NCI-H2081 treated with DMSO at 0.1 percent for 48 hours (cell line): ENCODE measurements at places on chromosomes 1 and 21.

DNA sequence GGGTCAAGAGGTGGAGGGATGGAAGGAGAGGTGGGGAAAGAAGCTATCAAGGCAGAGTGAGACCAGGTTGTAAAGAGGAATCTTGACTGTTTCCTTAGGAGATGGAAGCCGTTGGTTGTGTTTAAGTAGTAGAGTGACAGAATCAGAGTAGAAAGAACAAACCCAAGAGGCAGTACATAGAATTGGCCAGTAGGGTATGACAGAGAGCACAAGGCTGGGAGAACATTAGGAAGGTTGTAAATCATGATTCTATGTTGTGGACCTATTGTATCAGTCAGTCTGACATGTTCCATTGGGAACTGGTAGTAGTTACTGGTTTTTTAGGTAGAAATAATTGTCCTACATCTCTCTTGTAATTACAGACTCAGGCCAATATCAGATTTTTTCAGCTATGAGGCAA lies 486.9 kb upstream of the USP24 start:
- no peak for DNase-seq

- DNase-seq = no peak
Observed at GRCh38 chr1:22729912-22730311, 19.3 kb downstream of the EPHB2 start.

DNA sequence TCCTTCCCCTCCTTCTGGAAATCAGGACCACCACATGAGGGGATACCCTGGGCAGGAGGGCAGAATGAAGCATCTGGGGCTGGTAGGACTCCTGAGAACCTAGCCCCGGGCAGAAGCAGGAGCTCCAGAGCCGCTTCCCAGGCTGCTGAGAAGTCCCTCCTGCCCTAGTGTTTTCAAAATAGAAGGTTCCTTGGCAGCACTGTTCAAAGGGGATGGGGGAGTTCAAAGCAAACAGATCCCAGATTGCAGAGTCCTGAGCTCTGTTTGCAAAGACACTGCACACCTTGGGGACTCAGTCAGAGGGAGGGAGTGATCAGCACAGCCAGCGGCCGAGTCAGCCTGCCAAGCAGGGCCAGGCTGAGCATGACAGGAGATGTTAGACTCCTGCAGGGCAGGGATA lies 177.8 kb downstream of the PTPRU start:
- no peak for DNase-seq

GRCh38 chr21:29124645-29125044 lies 5.8 kb upstream of the MAP3K7CL start:
- no peak for DNase-seq

- no peak for DNase-seq
Observed at GRCh38 chr1:47491341-47491753, 53.5 kb downstream of the FOXD2 start.

DNA sequence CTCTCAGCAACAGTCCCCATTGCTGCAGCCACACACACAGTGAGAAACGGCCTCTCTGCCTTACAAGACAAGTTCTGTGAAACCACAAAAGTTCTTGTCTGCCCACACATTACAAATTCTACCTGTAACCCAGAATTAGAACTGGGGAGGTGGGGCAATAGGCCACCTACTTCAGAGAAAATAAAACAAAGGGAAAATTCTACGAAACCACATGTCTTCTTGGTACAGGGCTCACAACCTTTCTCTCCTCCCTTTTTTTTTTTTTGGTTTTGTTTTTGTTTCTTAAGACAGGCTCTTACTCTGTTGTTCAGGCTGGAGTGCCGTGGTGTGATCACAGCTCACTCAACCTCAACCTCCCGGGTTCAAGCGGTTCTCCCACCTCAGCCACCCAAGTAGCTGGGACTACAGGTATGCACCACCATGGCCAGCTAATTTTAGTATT lies 30.2 kb downstream of the LPAR3 start:
- DNase-seq = no peak

GRCh38 chr1:89905395-89906058 lies 84.7 kb downstream of the LRRC8D start:
- DNase-seq = no peak

- no peak for DNase-seq
Observed at GRCh38 chr1:45586769-45587168, 2.9 kb downstream of the NASP start.

DNA sequence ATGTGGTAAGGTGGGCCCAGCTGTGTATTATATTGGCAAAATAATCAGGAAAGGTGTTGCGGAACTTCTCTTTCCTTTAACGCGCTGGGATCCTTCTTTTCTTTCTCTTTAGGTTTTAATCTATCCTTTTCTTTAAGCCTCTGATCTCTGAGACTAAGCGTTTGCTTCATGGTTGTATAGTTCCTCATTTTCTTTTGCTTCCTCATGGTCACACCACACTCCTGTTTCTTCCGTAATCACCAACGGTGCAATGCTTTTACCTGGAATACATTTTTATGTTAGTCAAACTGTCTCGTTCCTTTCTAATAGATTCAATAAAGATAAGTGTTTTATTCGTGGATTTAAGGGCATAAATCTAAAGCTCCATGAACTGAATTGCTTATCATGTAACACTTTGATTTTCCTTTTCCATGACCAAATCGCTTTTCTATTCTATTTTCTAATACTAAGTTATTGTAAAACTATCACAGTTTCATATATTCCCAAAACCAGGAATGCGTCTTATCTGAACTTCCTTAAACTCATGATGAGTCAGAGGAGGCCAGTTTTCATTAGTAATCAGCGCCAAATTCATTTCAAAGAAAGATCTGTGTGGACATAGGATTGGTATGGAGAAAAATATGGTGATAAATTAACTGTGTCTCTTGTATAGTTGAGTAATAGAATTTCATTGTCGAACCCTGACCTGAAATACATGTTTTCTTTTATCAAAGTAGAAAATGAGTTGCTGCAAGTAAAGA lies 12.2 kb downstream of the SDCCAG8 start:
- no peak for DNase-seq

DNA sequence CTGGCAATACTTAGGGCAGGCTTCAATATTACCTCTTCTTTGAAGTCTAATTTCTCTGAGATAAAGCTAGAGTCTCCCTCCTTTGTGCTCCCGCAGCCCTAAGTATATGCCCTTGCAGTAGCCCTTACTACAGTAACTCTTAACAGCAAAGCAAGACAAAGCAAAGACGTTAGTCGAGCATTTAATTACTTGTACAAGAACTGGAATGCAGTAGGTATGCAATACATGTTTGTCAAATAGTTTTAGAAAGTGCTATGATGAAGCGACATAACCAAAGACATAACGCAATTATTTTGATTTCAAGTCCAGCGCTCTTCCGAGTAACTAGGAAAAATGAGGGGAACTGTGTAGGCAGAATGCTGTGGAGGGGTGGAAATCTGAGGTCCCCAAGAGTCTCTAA lies 1.6 kb downstream of the P3H1 start:
- no peak for DNase-seq

GRCh38 chr1:4019147-4019521 lies 119.1 kb upstream of the C1orf174 start:
- no peak for DNase-seq

- DNase-seq = no peak
Observed at GRCh38 chr1:11176081-11176706, 13.0 kb upstream of the ANGPTL7 start.

- no peak for DNase-seq
Observed at GRCh38 chr1:111148376-111148881, 8.4 kb downstream of the CEPT1 start.

DNA sequence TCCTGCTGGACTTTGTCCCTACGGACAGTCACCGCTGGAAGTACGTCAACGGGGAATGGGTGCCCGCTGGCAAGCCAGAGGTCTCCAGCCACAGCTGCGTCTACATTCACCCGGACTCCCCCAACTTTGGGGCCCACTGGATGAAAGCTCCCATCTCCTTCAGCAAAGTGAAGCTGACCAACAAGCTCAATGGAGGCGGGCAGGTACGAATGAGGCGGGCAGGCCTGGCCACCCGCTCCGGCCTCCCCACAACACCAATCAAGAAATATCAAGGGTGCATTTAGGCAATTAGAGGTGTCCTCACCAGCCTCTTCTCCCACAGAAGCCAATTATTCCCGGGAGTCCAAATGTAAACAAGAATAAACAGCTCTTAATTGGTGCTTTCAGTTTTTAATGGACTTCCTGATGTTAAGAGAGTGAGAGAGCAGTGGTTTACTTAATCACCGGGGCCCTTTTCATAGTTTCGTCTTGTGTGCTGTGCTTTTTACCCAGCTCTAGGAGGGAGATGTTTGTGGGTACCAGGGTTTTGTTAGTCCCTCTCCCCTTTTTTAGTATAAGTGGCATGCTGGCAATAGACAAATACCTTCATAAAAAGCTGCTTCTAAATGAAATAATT lies 10.7 kb downstream of the TBX19 start:
- peak; percentile 33 for DNase-seq

GRCh38 chr1:68173283-68173935 lies 58.9 kb downstream of the WLS start:
- peak; percentile 78 for DNase-seq

GRCh38 chr1:208006258-208006920 lies 95.5 kb upstream of the CD34 start:
- no peak for DNase-seq

DNA sequence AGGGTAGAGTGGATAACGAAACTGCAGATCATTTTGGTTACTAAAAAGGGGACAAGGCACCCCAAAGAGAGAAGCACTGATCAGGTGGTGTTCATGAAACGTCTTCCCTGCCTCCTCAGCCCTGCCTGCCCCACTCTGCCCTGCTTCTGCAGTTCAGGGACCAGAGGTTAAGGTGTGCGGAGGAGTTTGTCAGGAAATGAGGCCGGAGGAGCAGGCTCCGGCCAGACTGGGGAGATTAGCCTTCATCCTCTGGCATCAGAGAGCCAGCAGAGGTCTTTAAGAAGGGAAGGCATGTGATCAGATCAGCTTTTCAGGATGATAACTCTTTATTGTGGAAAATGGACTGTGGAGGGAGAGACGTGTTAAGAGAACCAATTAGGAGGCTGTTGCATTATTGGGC lies 291.9 kb upstream of the NR5A2 start:
- DNase-seq = no peak

DNA sequence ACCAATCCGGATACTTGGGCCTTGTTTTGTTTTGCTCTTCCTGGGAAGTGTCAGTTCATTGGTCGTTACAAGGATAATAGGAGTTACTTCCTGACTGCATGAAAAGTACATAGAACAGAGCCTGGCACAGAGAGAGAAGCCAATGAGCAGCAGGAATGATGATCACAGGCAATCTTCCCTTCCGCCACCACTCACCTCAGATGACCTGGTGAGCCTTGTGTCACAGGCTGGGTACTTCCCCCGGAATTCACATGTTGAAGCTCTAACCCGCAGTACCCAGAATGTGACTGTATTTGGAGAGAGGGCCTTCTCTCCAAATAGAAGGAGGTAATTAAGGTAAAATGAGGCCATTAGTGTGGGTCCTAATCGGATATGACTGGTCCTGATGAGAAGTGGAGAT lies 18.8 kb upstream of the GPR137B start:
- DNase-seq = no peak

GRCh38 chr1:78676347-78676982 lies 26.8 kb downstream of the IFI44 start:
- DNase-seq = peak; percentile 3

GRCh38 chr1:183218027-183218618 lies 32.1 kb downstream of the LAMC2 start:
- DNase-seq = peak; percentile 34

DNA sequence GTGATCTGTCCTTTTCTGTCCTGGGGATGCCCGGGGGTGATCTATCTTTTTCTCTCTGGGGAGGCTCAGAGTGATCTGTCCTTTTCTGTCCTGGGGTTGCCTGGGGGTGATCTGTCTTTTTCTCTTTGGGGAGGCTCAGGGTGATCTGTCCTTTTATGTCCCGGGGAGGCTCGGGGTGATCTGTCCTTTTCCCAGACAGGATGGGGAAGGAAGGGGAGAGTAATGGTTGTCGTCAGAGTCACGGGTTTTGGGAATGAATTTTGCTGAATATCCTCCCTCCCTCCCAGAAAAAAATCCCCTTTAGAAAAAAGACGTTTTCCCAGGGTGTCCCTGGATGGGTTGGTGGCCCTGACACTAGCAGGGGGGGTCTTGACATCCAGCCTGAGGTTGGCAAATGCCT lies 91.5 kb downstream of the ARHGEF10L start:
- no peak for DNase-seq

DNA sequence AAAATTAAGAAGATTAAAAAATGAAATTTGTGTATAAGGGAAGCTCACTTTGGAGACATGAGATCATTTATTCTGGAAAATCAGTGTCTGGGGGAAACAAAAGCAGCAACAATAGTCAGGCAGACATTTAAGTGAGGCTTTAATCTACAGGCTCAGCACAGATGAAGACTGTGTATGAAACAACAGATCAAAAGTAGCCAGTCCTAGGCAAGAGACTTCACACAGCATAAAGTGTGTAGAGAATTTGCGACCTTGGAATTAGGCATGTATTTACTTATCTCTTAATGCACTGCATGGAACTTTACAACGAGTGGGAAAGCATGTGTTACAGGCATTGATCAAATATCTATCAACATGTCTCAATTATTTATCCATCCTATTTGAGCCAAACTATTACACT lies 1099.9 kb downstream of the PLA2G4A start:
- DNase-seq = no peak

DNA sequence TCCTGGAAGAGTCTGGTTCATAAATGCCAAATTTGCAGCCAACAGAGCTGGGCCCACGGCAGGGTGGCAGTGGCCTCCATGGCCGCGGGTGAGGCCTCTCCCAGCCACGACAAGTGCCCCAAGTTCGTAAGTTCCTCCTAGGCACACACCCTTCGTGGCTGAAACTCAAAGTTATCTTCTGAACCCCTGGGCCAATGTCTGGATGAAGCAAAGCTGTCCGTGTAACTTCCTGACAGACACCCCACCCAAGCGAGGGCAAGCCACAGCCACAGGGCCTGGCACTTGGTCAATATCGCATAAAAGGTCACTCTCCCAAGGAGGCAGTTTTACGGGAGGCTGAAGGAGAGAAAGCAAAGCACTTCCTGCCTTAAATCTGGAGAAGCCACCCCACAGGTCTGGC lies 27.8 kb upstream of the GPR153 start:
- no peak for DNase-seq

DNA sequence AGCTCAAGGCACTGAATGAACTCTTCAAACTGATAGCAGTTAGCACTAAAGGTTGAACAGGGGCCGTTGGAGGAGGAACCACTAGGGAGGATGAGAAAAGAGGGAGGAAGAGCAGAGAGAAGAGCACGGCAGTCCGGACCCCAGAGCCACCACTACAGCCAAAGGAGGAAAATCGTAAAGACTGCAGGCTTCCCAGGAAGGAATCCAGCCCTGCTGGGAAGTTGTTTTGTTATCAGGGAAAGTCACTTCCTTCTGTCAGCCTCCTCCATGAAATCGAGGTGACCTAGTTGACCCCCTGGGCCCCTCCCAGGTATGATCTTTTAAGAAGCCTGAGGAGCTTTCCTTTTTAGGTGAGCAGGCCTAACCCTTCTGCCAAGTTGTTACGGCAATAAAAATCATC lies 88.2 kb downstream of the PBX1 start:
- DNase-seq = no peak
